ENCODE measurements at places on chromosomes 7 and 10.

GRCh38 chr7:876972-877311, 588 bp downstream of the GET4 start:
- peak; percentile 36 for DNase-seq

DNA sequence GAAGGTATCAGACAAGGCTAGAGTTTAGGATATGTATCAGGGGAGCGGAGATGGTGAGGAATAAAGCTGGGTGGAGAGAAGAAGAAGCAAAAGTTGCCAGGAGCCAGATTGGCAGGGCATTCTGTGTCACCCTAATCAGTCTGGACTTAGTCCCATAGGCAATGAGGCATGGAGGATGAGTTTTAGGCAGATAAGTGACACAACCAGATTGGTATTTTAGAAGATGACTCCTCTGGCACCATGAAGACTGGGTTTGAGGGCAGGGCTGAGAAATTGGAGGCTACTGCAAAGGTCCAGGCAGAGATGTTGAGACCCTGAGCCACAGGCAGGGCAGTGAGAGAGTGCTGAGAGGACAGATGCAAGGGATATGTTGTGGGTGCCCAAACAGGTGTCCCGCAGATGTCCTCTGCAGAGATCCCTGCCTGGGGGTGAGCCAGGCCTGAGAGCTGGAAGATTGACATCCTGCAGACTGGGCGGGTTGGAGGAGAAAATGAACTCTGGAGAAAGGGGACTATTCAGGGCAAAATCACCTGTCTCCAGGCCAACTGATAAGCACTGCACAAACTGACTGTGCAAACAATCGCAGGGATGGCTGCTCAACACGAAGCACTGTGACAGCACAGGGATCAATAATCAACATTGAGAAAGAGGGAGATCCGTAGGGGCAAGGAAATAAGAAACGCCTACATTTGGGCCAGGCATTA, 11.9 kb upstream of the HABP2 start:
- no peak for DNase-seq

GRCh38 chr7:44196450-44196872, 4.3 kb upstream of the YKT6 start:
- DNase-seq, result peak; percentile 47

DNA sequence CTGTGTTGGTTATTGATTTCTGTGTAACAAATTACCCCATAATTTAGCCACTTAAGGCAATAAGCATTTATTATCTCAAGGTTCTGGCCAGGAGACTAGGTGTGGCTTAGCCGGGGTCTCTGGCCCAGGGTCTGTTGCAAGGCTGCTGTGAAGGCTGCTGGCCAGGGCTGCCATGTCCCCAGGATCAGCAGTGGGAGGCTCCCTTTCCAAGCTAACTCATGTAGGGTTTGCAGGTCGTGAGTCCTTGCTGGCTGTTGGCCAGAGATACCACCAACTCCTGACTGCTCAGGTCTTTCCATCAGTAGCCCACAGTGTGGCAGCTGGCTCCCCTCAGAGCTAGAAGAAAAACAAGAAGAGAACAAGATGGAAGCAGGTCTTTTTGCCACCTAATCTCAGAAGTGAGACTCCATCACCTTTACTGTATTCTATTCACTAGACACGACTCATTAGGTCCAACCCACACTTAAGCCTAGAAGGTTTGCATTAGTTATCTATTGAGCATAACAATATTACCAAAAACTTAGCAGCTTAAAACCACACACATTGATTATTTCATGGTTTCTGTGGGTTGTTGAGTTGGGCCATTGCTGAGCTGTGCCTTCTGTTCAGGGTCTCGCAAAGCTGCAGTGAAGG, 185.6 kb downstream of the PFKFB3 start:
- DNase-seq, result no peak

DNA sequence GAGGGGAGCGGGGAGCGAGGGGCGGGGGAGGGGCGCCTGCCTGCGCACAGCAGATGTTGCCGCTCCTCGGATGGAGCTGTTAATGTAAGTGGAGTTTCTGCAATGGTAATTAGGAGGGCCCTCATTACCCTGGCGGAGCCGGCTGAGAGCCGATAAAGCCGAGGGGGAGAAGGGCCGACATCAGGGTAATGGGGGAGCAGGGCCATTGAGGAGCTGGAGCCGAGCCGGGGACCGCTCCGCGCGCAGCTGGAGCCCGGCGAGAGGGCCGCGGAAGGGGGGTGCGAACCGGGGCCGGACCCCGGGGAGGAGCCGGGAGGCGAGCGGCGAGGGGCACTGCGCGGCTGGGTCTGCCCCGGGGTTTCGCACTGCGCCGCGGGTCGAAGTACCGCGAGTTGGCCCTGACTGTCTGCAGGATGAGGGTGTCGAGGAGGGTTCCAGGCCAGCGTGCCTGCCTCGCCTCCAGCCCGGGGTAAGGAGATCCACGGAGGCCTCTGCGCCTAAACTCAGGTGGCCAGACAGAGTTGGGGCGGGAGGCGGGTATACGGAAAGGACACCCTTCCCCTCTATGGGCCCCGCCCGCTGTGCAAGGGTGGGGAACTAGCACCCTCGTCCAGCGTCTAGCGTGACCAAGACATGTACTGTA, 55.0 kb upstream of the LBX1 start:
- DNase-seq, result no peak

GRCh38 chr10:57741751-57742150, 525.9 kb downstream of the IPMK start:
- DNase-seq, result no peak

DNA sequence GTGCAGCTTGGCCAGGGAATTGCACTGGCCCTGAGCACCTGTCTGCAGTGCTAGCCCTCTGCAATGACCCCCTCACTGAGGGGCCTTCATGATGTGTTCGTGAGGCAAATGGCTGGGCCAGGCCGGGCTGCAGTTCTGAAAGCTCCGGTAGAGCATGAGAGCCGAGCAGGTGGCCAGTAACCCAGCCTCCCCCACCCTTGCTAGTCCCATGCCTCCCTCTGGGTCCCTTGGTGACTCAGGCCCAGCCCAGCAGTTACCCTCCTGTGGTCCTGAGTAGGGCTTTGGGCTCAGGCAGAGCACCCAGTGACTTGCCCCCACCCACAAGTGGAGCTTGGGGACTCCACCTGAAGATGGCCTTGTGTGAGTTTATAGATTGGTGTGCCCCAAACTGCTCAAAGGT, 16.1 kb upstream of the CSGALNACT2 start:
- DNase-seq, result no peak

- no peak for DNase-seq
Observed at GRCh38 chr7:107158028-107158427, 10.8 kb upstream of the HBP1 start.

- DNase-seq, result no peak
Observed at GRCh38 chr7:1693419-1693990, 23.4 kb downstream of the ELFN1 start.

- no peak for DNase-seq
Observed at GRCh38 chr10:47438857-47439474, 44.9 kb downstream of the ANXA8 start.

GRCh38 chr7:117227091-117227490, 95.8 kb downstream of the WNT2 start:
- peak; percentile 51 for DNase-seq

- DNase-seq, result no peak
Observed at GRCh38 chr10:100827819-100828737, 82.7 kb downstream of the PAX2 start.

GRCh38 chr7:115707258-115708012, 323.1 kb downstream of the TFEC start:
- DNase-seq, result no peak

GRCh38 chr7:137904833-137905232, 58.1 kb upstream of the DGKI start:
- no peak for DNase-seq

GRCh38 chr7:142348100-142348499, 90.2 kb upstream of the PRSS58 start:
- no peak for DNase-seq

DNA sequence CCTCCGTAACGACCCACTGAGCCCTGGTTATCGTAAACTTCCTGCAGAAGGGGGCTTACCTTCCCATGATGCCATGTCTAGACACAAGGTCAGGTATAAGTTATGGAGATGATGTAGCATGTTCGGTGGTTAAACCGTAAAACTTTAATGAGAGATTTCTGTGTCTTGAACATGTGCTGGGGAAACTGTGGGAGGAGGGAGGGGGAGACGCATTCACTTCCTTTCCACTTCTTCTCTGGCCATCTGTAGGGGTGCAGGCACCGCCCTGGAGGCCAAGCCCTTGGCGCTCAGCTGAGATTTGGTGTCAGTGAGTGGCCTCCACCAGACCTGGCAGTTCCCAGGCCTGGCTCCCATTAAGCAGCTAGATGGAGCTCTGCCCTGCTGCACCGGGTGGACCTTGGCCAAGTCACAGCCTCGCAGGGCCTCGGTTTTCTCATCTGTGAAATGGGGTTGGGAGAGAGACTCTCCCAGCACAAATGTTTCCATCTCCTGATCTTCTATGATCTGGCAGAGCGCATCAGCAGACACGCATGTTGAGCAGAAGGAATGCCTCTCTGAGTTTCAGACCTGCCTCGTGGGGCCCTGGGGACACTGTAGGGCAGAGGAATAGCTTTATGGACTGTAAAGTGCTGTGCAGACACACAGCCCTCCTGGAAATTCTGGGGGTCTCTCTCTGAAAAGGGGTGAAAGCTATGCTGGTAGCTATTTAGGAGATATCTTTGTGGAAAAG, 106.0 kb downstream of the COL26A1 start:
- DNase-seq, result no peak

- DNase-seq, result no peak
Observed at GRCh38 chr7:99106821-99107241, 37.1 kb downstream of the SMURF1 start.

DNA sequence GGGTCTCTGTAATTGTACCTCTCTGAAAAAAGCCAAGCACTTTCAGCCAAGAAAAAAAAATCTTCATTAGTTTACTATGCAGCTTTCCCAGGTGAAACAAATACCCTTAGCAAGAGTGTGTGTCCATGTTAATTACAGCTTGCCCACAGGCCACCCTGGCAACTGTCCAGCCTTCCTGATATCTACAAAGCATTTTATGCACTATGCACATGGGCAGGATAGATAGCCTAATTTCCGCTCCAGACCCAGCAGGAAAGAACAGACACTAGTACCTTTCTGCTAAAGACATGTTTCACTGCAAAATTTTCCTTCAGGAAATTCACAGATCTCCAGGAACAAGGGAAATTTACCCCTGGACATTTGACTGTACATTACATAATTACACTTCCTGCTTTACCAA, 24.4 kb downstream of the CACNA2D1 start:
- no peak for DNase-seq

DNA sequence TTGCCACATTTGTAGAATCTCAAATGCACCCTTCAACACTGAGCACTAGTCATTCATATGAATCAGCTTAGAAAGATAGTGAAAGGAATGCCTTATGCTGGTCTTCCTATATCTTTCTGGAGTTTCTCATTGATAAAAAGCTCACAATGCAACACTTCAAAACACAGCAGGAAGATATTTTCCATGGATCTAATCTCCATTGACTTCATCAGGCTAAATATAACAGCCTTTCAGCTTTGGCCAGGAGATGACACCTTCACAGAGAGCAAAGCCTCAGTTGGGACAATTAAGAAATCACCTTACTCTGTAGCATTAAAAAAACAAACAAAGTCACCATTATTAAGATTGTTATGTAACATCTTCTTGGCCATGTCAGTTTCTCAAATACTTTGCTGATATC, 6.7 kb downstream of the NRP1 start:
- no peak for DNase-seq

- no peak for DNase-seq
Observed at GRCh38 chr7:28026237-28026636, 154.4 kb downstream of the JAZF1 start.

DNA sequence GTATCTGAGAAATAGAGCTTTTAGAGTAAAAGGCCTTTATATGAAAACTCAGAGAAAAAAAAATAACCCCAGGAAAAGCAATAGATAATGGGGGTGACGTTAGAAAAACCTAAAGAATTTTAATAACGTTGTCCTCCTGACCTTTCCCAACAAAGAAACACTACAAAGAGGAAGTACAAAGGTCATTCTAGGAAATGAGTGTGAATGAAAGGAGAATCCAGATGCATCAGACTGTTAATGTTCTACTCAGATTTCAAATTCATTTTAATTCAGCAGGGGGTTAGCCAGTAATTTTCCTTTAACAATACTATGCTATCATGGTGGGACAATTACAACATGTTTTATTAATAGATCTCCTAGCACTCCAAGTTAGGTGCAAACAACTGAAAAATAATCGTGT, 73.8 kb upstream of the CDK1 start:
- DNase-seq, result no peak

DNA sequence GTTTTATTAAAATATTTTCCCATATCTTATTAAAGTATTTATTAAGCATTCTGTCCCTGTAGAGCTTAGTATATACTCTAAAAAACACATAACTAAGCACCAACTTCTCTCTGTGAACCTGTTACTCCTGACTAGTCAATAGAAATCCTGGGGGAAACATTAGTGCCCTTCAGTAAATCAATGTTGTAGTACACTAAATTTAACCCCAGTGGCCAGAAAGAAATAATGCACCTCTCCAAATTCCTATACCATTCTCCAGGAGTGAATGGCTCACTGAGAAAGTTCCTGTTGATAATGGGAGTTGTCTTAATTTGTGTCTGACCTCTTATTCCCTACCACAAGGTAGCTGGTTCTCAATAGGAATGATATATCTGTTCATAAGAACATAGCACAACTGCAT, 188.2 kb downstream of the SEMA3D start:
- no peak for DNase-seq

- DNase-seq, result no peak
Observed at GRCh38 chr10:6228647-6229046, 25.9 kb downstream of the PFKFB3 start.

DNA sequence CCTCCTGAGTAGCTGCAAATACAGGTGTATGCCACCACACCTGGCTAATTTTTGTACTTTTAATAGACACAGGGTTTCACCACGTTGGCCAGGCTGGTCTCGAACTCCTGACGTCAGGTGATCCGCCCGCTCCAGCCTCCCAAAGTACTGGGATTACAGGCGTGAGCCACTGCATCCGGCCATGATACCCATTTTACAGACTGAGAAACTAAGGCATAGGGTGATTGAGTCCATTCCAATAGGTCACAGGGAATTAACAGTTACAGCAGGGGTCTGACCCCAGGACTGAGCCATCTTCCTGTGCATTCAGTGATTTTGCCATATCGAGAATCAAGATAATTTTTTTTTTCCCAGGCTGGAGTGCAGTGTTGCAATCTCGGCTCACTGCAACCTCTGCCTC, 12.3 kb upstream of the CTBP2 start:
- no peak for DNase-seq

GRCh38 chr10:72340510-72341261, 14.0 kb downstream of the DNAJB12 start:
- DNase-seq, result peak; percentile 36
